ENCODE measurements at places on chromosomes 16 and 17.
A peak's percentile ranks its signal among the peaks of the same experiment; 100 is the strongest.

DNA sequence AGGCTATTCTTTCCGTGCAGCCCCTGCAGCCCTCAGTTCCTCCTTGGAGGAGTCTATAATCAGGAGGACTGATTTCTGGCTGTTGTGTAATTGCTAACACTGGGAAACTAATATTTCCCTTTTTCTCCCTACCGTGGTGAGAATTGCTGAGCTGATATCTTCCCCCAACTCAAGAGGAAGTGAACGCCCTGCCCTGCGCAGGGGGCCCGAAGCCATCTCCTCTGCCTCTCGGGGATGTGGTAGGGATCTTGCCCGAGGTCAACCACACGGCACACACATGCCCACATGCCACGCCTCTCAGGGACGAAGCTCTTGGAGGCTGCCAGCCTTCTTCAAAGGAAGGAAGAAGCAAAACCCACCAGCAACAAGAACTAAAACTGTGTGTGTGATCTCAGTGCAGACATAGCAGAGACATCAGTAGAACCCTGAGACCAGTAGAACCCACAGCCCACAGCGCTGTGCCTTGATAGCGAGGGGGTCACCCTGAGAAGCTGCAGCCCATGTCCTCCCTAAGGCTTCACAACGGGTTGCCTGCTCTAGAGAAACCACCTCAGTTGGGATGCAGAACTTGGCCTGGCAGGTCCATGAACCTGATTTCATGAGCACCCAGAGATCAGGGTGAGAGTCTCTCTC is 8.9 kb upstream of the ULK2 start:
- DNase-seq, result peak; percentile 4

GRCh38 chr16:68230956-68231355 is 5.0 kb downstream of the ESRP2 start:
- no peak for DNase-seq

DNA sequence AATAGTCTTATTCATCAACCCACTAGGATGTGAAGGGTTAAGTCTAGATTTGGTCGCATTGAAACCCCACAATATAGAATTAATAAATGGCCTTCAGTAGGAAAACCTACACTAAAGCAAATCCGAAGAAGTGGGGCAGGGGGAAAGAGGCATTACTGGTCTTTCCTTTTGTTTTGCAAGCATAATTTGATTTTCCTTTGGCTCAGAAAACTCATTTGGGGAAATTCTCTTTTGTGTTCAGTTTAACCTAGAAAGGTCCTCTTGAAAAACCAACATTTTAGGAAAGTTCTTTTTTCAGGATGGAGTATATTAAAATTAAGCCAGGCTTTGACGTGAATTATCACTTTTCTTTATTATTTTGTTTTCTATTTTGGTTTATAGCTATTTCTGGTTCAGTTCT is 31.7 kb downstream of the ERCC4 start:
- no peak for DNase-seq

DNA sequence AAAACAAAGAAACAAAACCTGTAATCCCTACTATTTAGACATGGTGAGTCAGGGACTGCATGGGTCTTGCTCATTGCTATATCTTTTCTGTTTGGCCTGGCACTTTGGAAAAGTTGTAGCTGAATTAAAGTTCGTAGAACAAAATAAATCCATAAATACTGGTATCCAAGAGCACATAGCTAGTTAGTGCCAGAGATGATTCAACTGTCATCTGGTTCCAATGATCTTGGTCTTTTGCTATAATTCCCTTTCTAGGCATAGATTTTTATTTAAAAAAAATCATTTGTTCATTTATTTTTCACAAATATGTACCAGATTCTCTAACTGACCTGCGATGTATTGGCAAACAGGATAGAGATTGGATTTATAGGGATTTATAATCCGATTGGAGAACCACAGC is 1436.1 kb upstream of the GOT2 start:
- DNase-seq, result no peak

DNA sequence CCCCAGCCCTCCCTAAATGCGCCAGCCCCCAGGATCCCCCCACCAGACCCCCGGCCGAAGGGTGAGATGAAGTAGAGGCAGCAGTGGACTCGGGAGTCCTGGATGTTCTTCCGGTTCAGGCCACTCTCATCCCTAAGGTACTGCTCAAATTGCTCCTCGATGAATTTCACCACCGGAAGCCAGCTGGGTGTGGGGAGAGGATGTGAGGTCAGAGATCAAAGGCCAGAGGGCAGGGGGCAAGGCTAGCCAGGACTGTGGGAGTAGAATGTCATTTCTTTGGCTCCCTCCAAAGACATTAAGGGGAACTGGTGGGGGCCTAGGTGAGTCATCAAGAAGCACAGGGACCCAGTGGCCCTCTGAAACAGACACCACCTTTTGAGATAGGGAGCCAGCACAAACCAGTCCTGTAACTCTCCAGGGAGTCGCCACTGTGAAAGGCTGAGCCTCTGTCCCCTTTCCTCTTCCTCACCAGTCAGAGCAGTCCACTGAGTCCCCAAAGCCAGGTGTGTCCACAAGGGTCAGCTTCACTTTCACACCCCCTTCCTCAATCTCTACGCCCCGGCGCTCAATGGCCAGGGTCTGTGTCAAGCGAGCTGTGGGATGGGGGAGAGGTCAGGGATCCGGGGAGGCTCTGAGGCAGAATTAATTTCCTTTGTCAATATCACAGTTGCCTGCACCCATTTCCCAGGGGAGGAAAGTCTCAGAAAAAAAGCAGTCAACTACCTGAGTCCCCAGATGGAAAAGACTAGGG is 895 bp downstream of the SEPTIN1 start:
- DNase-seq, result no peak

GRCh38 chr17:18025945-18026776 is 12.8 kb downstream of the ATPAF2 start:
- DNase-seq, result peak; percentile 12

DNA sequence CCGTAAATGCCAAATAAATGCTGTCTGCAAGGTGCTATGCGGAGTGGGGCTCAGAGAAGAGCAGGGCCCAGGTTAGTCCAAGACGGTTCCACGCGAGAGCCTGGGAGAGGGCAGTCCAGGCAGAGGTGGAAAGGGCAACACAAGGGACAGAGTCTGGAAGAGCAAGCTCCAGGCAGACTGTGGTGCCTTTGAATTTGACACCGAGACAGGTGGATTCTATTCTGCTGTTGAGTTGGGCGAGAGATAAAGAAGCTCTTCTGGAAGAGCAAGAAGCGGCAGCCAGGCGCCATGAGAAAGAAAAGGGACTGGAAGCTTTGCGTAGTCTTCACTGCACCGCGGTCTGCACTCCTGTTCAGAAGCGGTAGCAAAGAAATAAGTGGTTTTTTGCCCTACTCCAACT is 55.6 kb downstream of the CYTH1 start:
- DNase-seq, result no peak

GRCh38 chr16:66299349-66299748 is 67.1 kb upstream of the CDH5 start:
- DNase-seq, result no peak

GRCh38 chr16:88468275-88469129 is 15.4 kb downstream of the ZFPM1 start:
- no peak for DNase-seq

- DNase-seq, result no peak
Measured at GRCh38 chr17:77472468-77473310, 331.9 kb downstream of the SEC14L1 start.

DNA sequence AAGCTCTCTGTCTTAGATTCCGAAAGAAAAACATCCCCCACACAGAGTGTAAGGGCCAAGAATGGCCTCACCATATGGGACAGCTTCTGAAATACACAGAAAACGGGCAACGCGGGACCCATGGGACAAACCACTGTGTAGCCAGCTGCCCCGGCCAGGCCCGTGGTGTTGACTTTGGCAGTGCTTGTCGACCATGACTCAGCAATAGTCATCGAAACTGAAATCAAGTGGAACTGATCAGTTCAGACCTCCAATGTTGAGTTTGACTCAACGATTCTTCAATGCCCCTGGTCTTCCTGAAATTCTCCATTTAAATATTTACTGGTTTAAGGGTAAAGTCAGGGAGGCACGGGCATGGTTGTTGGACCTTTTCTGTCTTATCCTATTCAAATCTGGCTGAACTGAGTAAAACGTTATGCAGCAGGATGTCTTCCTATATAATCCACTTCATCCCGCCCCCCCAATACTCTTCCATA is 27.5 kb downstream of the ZFHX3 start:
- no peak for DNase-seq

DNA sequence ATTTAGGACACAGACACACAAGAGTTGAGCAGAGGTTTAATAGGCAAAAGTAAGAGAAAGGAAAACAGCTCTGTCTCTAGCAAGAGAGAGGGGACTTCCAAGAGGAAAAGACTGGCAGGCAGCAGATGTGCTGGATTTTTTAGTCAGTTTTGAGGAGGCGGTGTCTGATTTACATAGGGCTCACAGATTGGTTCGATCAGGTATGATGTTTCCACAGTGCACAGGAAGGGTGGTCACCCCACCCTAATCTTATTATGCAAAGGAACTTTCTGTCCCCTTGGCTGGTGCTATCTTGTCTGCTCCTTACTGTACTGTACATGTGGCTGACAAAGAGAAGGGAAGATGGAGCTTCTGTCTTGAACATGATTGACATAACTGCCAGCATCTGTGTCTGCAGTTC is 25.3 kb downstream of the BFAR start:
- DNase-seq, result no peak

DNA sequence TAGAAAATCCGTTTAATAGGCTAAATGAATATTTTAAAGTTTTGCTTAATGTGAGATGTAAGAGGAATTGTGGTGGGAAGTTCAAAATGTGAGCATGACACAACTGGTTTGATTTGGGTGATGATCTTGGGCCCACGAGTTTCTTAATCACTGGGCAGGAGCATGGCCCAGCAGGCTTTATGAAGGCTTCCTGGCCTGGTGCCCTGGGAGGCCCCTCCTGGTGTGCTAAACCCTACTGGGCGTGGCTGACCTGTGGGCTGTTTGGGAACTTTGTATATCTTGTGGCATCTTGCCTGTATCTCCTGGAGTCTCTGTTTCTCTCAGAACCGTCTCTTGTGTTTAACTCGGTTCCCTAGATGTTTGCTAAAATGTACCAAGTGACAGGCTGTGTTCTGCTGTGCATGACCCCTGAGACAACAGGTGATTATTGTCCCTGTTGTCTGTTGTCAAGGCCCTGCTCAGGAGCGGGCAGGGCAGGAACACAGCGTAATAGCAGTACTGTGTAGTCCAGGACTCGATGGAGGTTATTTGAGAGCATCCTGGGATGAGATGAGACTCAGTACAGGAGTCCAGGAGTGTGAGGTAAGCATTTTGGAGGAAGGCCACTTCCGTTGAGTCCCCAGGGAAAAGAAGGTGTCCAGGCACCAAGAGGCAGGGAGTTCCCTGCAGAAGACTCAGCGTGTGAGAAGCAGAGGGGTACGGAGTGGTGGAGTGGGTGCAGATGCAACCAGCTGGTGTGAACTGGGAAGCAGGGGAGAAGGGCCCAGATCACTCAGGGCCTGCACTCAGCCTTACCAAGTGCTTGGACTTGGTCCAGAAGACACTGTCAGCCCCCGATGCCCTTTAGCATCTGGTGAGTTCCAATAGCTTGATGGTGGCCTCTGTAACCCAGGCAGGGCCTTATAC is 48.5 kb downstream of the B9D1 start:
- DNase-seq, result no peak

DNA sequence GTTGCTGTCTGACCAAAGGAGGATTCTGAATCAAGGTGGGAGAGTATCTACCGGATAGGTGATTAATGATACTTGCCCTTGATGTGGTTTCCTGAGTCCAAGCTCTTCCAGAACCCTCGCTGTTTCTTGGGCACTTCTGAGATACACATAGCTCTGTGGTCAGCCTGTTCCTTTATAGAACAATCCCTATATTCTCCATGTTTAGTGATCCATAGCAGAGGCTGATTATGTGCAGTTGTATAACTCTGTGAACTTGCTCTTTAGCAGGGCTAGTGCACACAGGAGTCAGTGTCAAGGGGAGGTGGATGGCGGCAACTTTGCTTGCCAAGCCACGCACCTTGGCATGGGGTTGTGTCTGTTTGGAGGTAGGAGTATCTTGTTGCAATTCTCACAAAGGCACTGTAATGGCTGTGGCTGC is 36.1 kb downstream of the ARL4D start:
- DNase-seq, result no peak
